ENCODE measurements at places on chromosomes 13 and 19.

- DNase-seq: no peak
These were observed 58.1 kb upstream of the SIAH3 start for GRCh38 chr13:45909673-45910072.

DNA sequence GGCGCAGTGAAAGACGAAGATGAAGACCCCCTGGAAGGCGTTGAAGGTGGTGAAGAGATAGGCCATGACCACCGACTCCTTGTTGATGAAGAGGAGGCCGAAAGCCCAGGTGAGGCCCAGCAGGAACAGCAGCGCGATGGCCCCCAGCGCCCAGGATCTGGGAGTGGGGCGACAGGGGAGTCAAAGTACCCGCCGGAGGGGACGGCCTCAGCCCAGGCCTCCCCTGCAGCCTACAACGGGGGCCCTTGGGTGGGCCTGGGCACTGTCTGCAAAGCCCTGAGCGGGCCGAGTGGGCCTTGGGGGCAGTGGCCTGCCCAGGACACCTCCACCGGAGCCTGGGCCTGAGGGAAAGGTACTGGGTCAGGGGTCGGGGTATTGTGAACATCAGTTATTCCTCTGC, 19.0 kb upstream of the ASF1B start:
- no peak for DNase-seq

GRCh38 chr19:38545596-38545995, 72.2 kb downstream of the MAP4K1 start:
- no peak for DNase-seq

DNA sequence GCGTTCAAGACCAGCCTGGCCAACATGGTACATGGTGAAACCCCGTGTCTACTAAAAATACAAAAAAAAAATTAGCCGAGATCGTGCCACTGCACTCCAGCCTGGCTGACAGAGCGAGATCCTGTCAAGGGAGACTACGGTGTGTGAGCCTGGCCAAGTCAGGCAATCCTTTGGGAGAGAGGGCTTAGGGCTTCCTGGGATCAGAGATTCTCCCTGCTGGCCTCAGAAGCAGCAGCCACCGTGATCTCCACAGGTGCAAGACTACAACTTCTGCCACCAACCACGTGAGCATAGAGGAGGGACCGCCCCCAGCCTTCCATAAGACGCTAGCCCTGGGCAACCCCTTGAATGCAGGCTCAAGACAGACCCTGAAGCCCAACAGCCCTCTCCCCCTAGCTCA, 7.6 kb downstream of the MFSD12 start:
- DNase-seq: no peak

- no peak for DNase-seq
These were observed 10.8 kb downstream of the F2RL3 start for GRCh38 chr19:16899566-16900075.
